ENCODE measurements at places on chromosomes 1 and 21. TPM values are rescaled to one million over a fixed set of nuclear protein-coding genes. Genes with fewer than 3 reads are reported as not detected.

DNA sequence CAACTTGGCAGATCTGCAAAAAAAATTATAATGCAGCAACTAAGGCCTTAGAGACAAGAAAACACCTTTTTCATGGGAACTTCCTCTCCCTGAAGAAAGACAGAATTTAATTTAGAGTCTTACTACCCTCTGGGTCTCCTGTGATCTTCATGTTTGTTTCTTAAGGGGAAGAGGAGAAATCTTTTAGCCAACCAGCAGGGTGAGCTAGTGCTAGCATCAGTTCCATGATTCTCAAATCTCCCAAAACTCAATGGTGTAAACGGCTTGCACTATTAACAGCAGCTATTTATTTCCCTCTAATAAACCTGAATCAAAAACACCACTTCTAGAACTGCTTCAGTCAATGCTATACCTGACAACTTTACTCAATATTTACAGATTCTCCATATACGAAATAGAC, 3.8 kb downstream of the ZNF644 start:
- H3K27me3 ChIP-seq: no peaks in the 10 kb centered on the region
- no peak overlapping the region for H3K27ac ChIP-seq
- peaks cover 55% of the 10 kb centered on the region for H3K4me1 ChIP-seq
- H3K4me3 ChIP-seq: no peak overlapping the region
- no peak for DNase-seq

Gene TPTE
- total RNA-seq: not detected

Gene FMO4
- total RNA-seq: 13.8 TPM

GRCh38 chr1:87568005-87568404, 239.3 kb downstream of the LMO4 start:
- H3K36me3 ChIP-seq: no peaks in the 10 kb centered on the region
- no peak overlapping the region for H3K4me3 ChIP-seq
- no peaks in the 10 kb centered on the region for H3K4me1 ChIP-seq
- H3K27ac ChIP-seq: no peak overlapping the region
- no peaks in the 10 kb centered on the region for H3K27me3 ChIP-seq

Gene S100A7A
- not detected for total RNA-seq

DNA sequence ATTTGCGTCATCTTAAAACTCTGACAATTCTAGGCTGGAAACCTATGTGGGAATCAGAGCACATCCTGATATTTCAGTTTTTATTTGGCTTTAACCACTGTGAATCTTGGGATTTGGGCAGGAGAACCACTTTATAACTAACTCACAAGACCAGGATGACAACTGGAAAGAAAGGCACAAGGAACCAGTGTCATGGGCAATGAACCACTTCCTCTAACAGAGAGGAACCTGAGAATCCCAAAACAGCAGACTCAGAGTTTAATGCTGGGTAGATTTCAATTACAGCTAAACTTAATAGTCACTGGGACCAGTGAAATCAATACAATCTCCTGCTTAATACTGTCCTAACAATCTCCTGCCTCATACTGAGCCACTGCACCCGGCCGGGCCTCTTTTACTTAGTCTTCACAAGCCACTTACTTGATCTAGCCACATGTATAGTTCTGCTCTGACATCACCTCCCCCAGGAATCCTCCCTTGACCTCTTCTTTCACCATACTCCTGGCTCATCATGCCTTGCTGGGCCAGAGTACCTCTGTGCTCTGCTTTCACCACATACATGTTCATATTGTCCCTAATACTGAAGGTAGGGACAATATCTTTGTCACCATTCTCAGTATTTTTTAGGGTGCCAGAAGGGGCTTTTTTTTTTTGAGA, 20.2 kb upstream of the SLFNL1 start:
- no peak overlapping the region for H3K4me3 ChIP-seq
- peaks cover 19% of the 10 kb centered on the region for H3K4me1 ChIP-seq
- no peak for DNase-seq
- H3K27me3 ChIP-seq: no peaks in the 10 kb centered on the region
- H3K27ac ChIP-seq: no peak overlapping the region

DNA sequence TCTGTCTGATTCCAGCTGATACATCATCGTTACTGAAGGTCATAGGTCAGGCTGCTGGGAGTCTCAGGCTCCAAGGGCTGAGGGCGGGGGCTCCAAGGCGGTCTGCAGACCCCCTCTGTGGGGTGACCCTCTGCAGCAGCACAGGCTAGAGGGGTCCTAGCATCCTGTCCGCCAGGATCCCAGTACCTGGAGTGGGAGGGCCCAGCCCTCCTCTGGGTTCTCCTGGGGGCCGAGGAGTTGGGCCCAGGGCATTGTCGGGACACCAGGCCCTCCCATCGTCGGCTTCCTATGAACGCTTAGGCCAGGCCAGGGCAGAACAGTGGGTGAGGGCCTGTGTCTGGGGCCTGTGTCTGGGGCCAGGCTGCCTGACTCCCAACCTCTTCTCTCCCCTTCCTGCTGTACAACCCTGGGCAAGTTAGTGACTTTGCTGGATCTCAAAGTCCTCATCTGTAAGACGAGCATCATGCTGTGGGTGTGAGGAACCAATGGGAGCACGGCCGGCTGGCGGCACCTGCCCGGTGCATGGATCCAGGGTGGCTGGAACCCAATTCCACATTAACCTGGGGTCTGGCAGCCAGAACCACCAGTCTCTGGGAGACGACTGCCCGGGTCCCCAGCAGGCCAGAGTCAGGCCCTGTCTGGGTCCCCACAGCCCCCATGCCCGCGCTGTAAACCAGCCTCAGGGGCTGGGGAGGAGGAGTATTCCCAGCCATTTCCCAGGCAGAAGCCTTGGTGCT, 56.2 kb upstream of the COL18A1 start:
- H3K4me3 ChIP-seq: peak overlapping the region; percentile 59
- H3K27ac ChIP-seq: peak overlapping the region; percentile 76
- H3K36me3 ChIP-seq: no peaks in the 10 kb centered on the region
- H3K4me1 ChIP-seq: peaks cover 52% of the 10 kb centered on the region
- DNase-seq: no peak

- H3K4me3 ChIP-seq: no peak overlapping the region
- H3K27ac ChIP-seq: no peak overlapping the region
- no peaks in the 10 kb centered on the region for H3K36me3 ChIP-seq
- DNase-seq: no peak
- H3K4me1 ChIP-seq: no peaks in the 10 kb centered on the region
These were observed 45.3 kb downstream of the NFASC start for GRCh38 chr1:204915861-204916495.

GRCh38 chr1:21704145-21704544, 35.0 kb upstream of the RAP1GAP start:
- no peaks in the 10 kb centered on the region for H3K27me3 ChIP-seq

Gene FCAMR
- total RNA-seq: not detected

Gene DCST1
- not detected for total RNA-seq

GRCh38 chr1:174337000-174337681, 110.6 kb upstream of the GPR52 start:
- H3K36me3 ChIP-seq: no peaks in the 10 kb centered on the region
- H3K27me3 ChIP-seq: no peaks in the 10 kb centered on the region
- H3K4me1 ChIP-seq: no peaks in the 10 kb centered on the region
- H3K27ac ChIP-seq: no peak overlapping the region

DNA sequence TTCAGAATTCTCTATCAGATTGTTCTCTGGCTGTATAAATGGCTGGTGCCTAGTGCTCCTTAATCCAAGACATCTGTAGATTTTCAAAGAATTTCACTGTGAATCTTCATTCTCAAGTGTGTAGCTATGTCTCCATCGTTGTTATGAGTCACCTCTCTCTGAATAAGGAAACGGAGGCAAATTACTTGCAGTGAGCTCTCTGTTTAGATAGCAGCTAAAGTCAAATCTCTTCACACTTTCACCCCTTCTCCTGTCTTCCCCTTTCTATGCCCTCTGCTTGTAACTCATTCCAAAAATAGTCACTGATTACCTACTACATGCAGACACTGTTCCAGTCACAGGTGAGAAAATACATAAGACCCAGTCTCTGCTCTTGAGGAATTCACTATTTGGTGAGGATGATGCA, 39.7 kb downstream of the CHML start:
- H3K27ac ChIP-seq: no peak overlapping the region
- H3K4me1 ChIP-seq: peaks cover 14% of the 10 kb centered on the region
- no peaks in the 10 kb centered on the region for H3K36me3 ChIP-seq
- no peak overlapping the region for H3K4me3 ChIP-seq
- no peak for DNase-seq

Gene MMP23B
- total RNA-seq: 87.2 TPM

GRCh38 chr1:2375246-2375922, 16.0 kb downstream of the MORN1 start:
- no peak overlapping the region for H3K4me3 ChIP-seq
- no peaks in the 10 kb centered on the region for H3K36me3 ChIP-seq
- no peaks in the 10 kb centered on the region for H3K27me3 ChIP-seq
- no peaks in the 10 kb centered on the region for H3K4me1 ChIP-seq
- no peak for DNase-seq

Gene KTI12
- total RNA-seq: 16.2 TPM

Gene ANKRD35
- total RNA-seq: 9.6 TPM

Gene GJB4
- not detected for total RNA-seq

DNA sequence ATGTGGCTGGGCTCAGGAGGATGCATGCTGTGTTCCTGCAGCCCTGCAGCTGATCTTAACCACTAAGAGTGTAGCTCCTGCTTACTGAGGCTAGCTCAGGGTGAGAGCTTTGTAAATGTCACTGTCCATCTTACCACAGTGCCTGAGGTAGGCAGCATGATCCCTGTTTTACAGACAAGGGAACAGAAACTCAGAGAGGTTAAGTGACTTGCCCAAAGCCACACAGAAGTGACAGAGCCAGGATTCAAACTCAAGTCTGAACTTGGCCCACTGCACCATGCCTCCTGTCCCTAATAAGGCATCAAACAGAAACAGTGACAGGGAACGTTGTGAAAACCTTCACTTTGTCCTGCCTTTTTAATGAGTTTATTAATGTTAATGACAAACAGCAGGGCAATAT, 27.9 kb downstream of the PPFIA4 start:
- H3K36me3 ChIP-seq: peaks cover 6% of the 10 kb centered on the region
- no peak overlapping the region for H3K4me3 ChIP-seq
- no peaks in the 10 kb centered on the region for H3K4me1 ChIP-seq
- no peak for DNase-seq
- H3K27me3 ChIP-seq: no peaks in the 10 kb centered on the region

DNA sequence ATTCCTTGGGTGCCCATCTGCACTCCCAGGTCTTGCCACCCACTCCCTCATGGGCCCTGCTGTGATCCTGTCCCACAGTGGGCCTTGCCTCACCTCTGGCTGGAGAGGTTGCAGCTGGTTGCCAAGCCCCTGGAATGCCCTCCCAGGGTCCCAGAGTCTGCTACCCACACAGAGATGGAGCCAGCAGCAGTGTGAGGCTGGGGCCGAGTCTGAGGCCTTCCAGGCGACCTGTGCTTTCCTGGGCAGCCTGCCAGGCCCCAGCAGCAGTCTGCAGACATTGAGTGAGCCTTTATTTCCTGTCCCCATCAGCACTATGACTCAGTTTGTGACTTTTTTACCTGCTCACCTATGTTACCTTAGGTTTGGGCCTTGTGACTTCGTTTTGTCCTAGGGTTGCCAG, 25.0 kb upstream of the TSPAN2 start:
- no peak overlapping the region for H3K4me3 ChIP-seq
- DNase-seq: no peak
- no peaks in the 10 kb centered on the region for H3K27me3 ChIP-seq
- peaks cover 3% of the 10 kb centered on the region for H3K4me1 ChIP-seq

GRCh38 chr1:244454412-244454811, 2.7 kb upstream of the ADSS2 start:
- H3K36me3 ChIP-seq: no peaks in the 10 kb centered on the region
- DNase-seq: no peak
- no peak overlapping the region for H3K4me3 ChIP-seq
- no peaks in the 10 kb centered on the region for H3K27me3 ChIP-seq
- H3K27ac ChIP-seq: no peak overlapping the region
- peaks cover 10% of the 10 kb centered on the region for H3K4me1 ChIP-seq

Gene FAM131C
- total RNA-seq: not detected

Gene HAO2
- not detected for total RNA-seq

Gene SON
- total RNA-seq: 260 TPM

Gene FCRL5
- total RNA-seq: 0.21 TPM

- H3K4me1 ChIP-seq: no peaks in the 10 kb centered on the region
- DNase-seq: no peak
- H3K27me3 ChIP-seq: no peaks in the 10 kb centered on the region
- H3K4me3 ChIP-seq: no peak overlapping the region
These were observed 1.7 kb downstream of the CLDN14 start for GRCh38 chr21:36478207-36478701.

DNA sequence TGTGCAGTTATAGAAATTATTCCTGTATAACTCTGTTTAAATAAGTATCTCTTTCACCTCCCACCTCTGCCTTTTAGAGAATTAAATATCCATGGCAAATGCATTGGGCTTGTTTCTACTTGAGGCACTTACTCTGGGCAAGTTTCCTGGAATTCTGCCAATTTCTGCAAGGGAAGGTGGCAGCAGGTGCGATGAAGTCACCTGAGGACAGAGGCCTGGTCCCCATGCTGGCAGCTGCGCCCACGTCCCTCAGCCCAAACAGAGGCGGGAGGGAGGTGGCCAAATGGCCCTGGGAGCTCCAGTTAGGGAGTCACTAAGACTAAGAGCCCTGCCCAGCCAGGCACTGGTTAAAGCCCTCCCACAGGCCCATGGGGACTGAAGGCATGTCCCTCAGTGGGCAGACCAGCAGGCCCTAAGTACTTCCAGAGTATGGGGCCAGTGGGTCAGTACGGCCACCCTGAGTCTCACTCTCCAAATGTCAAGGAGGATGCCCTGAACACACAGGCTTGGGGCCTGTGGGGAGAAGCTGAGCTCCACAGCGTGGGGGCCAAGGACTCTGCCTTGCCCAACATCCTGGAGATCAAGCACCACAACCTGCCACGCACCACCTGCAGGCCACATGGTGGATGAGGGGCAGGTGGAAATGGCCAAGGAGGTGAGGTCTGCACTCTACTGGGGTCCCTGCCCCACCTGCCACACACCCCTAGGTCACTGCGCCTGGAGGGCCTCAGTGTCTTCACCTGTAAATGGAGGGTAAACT, 19.4 kb downstream of the ACOT7 start:
- no peak for DNase-seq
- H3K4me3 ChIP-seq: no peak overlapping the region
- no peaks in the 10 kb centered on the region for H3K36me3 ChIP-seq
- H3K4me1 ChIP-seq: peaks cover 4% of the 10 kb centered on the region

- DNase-seq: no peak
- no peaks in the 10 kb centered on the region for H3K27me3 ChIP-seq
- H3K36me3 ChIP-seq: no peaks in the 10 kb centered on the region
- peak overlapping the region; percentile 25 for H3K27ac ChIP-seq
- peak overlapping the region; percentile 22 for H3K4me3 ChIP-seq
These were observed 61.3 kb upstream of the BACH1 start for GRCh38 chr21:29237110-29238052.

- H3K36me3 ChIP-seq: peaks cover 55% of the 10 kb centered on the region
- DNase-seq: no peak
- H3K4me3 ChIP-seq: no peak overlapping the region
- no peaks in the 10 kb centered on the region for H3K4me1 ChIP-seq
- H3K27ac ChIP-seq: no peak overlapping the region
These were observed 10.1 kb downstream of the TMEM63A start for GRCh38 chr1:225872075-225872430.

Gene S100A7
- not detected for total RNA-seq

- H3K27me3 ChIP-seq: no peaks in the 10 kb centered on the region
- H3K4me3 ChIP-seq: no peak overlapping the region
- H3K27ac ChIP-seq: no peak overlapping the region
- no peaks in the 10 kb centered on the region for H3K36me3 ChIP-seq
- DNase-seq: no peak
These were observed 130.4 kb downstream of the AJAP1 start for GRCh38 chr1:4784761-4785160.

Gene MIS18A
- total RNA-seq: 3.7 TPM

GRCh38 chr1:182003953-182004586, 57.4 kb downstream of the ZNF648 start:
- no peak overlapping the region for H3K27ac ChIP-seq
- H3K4me1 ChIP-seq: no peaks in the 10 kb centered on the region

Measured in thoracic aorta (tissue), 2 donors.